ENCODE measurements at places on chromosomes 16 and 17.

DNA sequence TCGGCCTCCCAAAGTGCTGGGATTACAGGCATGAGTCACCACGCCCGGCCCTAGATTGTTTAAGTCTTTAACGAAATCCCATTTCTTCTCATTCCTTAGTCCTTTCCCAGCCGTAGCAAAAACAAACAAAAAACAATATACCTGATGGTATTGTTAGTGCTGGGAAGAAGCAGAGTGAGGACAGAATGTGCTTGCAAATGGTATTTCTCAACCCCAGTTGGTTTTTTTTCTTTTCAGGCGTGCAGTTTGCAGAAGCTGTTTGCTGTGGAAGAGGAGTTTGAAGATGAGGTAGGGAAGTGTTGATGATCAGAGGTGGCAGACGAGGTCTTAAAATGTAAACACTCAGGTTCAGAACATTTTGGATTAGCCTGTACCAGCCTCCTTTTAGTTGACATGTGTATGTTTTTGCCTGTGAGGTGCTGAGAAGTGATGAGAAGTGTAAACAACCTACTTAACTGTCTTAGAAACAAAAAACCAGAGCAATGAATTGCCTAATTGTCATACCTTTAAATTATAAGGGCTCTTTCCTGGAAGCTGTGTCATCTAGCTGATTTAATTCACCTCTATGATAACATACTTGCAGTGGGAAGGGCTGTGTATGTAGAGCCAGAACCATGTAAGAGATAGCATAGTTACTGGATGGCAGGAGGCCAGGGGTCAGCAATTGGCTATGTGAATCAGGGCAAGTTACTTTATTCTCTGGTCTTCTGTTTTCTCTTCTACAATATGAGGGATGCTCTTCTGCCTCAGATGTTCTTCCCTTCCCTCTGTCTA lies 3.4 kb downstream of the HROB start:
- no peak for DNase-seq

DNA sequence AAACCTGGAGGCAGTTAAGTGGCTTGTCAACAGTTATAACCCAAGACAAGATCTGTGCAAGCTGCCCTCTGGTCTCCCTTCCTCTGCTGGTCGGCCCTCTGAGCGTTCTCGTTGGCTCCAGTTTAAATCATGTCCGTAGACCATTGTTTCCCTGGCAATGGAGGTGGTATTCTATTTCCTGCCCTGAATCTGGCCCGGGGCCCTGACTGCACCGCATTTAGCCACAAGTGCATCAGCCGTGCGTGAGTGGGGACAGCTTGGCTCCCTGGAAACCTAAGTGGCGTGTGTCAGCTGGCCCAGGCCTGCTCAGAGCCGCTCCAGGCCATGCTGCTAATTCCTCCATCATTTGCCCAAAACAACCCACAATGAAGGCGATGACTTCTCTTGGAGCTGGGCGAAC lies 15.0 kb upstream of the MYLK3 start:
- DNase-seq: no peak

DNA sequence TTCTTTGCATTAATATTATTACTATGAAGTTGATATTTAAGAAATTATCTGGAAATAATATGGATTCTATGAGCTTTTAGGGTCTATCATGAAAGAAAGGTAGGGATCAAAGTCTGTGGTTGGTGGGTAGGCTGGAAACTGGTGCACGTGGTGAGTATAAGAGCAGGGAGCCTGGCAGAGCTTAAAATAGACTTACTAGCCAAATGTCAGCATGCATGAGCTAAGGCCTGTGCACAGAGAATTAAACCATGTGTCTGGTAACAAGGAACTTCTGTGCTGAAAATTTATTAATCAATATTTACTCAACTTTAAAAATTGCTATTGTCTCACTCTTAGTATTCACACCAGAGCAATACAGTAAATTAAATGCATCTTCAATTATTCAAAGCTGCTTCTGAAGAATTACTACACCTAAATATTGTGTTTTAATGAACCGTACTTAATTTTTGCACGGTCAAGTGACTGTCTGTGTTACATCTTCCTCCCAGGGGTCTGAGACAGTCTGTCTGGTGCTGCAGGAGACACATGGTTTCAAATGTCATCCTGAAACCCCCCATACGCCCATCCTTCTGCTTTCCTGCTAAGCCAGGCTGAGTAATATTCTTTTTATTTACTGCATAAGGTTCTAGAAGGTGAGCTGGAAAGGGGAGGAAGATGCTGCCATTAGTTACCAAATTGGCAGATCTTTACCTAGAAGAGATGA lies 161.0 kb upstream of the NLRP1 start:
- no peak for DNase-seq

GRCh38 chr16:30947859-30948666 lies 805 bp upstream of the ORAI3 start:
- no peak for DNase-seq

DNA sequence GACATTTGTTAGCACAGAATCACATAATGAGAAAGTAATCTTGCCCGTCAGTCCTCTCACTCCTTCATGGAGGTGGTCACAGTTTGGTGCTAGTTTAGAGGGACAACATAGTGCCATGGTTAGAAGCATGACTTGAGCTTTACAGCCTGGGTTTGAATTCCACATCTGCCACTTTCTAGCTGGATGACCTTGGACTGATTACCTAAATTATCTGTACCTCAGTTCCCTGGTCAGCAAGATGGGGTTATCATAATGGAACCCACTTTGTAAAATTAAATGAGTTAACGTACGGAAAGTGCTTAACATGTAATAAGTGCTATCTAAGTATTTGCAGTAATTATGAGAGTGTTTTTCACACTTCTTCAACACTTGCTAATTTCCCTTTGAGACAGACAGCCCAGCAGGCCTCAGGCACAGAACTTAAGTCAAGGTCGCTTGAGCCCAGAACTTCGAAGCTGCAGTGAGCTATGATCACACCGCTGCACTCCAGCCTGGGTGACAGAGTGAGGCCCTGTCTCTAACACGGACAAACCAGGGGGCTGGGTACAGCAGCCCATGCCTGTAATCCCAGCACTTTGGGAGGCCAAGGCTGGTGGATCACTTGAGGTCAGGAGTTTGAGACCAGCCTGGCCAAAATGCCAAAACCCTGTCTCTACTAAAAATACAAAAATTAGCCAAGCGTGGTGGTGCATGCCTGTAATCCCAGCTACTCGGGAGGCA lies 7.1 kb downstream of the VWA3A start:
- no peak for DNase-seq

DNA sequence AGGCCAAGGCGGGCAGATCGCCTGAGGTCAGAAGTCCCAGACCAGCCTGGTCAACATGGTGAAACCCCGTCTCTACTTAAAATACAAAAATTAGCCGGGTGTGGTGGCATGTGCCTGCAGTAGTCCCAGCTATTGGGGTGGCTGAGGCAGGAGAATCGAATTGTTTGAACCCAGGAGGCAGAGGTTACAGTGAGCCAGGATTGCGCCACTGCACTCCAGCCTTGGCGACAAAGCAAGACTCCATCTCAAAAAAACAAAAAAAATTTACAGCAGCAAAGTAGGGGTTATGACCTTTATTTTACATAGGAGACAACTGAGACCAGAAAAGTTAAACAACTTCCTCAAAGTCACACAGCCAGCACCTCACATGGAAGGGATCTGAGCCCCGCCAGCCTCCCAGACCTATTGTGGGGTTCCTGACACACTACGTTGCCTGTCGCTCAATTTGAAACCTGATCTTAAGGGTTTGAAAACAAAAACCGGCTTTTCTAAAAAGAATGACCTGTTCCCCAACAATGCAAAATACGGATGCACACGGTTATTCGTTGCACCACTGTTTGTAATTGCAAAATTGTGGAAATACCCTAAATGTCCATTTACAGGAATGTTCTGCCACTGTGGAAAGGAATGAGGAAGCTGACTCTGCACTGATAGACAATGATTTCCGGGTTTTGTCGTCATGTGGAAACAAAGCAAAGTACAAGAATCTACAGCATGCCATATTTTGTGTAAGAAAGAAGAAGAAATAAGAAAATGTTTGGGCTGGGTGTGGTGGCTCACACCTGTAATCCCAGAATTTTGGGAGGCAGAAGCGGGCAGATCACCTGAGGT lies 77.2 kb downstream of the CNGB1 start:
- no peak for DNase-seq

- DNase-seq: no peak
Measured at GRCh38 chr17:7177191-7177953, 1.8 kb downstream of the ASGR1 start.

- no peak for DNase-seq
Measured at GRCh38 chr16:2155977-2156848, 631 bp downstream of the TRAF7 start.

DNA sequence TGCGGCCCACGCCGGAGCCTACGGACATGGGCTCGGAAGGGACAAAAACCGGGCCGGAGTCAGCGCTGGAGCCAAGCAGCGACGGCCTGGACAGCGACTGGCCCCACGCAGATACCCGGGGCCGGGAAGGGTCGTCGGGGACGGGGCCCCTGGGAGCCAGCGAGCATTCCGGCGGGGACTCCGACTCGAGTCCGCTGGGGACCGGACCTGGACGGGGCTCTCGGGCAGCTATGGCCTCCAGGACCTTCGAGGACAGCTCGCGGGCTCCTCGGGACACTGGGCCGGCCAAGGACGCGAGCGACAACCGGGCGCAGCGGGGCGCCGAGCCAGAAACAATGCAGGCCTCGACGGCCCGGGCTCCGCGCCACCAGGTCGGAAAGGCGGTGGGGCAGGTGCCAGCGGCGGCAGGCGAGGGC lies 1.0 kb downstream of the MYO15B start:
- no peak for DNase-seq

- DNase-seq: no peak
Measured at GRCh38 chr16:24747441-24747840, 18.0 kb downstream of the TNRC6A start.

DNA sequence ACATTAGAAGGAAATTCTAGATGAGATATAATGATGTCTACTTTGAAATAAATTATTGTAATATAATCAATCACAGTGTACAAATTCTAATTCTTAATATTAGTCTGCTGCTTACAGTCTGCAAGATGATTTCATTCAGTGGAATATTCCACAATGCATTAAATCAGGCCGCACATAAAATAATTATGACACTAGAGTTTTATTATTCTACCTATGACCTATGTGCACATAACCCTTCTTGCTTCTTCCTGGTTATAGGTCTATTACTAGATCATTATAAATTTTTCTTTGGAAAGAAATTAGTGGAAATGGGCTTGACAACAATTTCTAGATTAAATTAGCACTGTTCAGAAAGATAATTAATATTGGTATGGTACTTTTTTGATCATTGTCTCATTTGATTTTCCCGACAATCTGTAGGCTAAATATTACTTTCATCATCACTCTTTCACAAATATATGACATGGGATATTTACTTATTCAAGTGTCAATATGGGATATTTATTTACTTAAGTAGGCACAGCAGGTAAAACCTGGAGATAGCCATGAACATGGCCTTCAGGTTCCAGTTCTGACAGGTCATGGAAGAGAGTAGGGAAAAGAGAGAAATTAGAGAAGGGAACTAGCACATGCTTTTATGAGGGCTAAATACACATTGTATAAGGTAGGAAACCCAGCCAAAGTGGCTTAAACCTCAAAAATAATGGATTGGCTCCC lies 476.4 kb downstream of the TOX3 start:
- DNase-seq: no peak

DNA sequence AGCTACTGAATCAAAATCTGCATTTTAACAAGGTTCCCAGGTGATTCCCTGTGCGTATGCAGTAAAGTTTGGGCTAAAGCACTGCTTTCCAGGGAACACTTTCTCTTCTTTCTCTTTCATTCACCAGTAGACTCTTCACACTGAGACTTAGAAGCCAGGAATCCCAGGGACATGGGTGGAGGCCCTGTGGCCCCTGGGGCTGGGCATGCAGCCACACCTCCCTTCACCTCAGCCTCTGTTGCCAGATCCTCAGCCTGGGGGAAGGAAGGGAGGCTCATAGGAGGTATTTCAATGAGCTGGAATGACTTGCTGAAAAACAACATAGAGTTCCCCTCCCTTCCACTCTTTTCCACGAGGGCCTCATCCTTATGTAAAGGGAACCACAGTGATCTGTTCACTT lies 1.2 kb downstream of the G6PC3 start:
- DNase-seq: no peak

GRCh38 chr17:21517538-21518293 lies 141.6 kb downstream of the KCNJ12 start:
- DNase-seq: no peak

GRCh38 chr17:81405411-81405872 lies 10.2 kb downstream of the BAHCC1 start:
- no peak for DNase-seq

- no peak for DNase-seq
Measured at GRCh38 chr17:73231395-73231794, 30.3 kb downstream of the CPSF4L start.

- no peak for DNase-seq
Measured at GRCh38 chr17:41812381-41813151, at the start of gene FKBP10. FKBP10 (plus strand) TSS chr17:41813004; CDS start chr17:41813035, 31 bp downstream.

DNA sequence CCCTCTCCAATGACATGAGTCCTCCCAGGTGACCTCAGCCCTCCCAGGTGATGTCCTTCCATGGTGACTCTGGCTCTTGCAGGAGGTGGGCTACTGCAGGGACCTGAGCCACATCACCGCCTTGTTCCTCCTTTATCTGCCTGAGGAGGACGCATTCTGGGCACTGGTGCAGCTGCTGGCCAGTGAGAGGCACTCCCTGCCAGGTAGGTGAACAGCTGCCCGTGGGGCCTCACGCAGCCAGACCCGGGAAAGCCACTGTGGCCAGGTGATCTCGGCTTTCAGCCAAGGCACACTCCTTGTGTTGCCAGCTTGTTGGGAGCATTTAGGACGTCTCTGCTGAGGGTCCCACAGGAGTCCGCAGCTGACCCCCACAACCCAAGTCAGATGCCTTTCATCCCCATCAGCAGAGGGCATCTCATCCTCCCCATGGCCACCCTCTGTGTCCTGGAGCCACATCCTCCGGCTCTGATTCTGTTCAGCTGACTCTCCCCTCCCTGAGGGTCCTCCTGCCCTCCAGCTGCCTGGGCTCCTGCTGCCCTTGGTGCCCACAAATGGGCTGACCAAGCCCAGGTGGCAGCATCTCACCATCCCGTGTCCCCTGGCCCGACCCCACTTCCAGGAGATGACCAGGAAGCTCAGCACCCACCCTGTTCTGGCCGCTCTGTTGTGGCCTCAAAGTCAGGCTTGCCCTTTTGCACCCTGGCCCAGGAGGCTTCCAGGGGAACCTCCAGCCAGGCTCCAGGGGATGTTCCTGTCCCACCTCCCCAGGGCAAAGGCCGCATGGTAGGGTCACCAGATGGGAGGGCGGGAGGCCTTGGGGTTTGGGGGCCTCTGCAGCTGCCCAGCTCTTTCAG lies 20.1 kb downstream of the USP6 start:
- no peak for DNase-seq

DNA sequence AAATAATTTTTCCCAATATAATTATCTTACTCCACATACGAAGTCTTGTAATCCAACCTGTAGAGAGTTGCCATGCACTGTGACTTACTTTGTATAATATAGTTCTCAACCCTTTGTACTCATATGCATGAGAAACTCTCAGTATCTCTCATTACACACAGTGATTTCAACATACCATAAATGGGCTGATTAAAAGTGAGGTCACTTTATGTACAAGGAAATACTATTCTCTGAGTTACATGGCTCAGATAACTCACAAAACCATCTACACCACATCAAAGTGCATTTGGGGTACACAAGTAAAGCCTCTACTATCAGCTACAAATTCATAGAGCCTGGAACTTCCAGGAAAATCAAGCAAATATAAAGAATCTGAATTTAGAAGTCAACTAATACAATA lies 27.9 kb downstream of the SLFN12 start:
- DNase-seq: no peak

- DNase-seq: no peak
Measured at GRCh38 chr17:1376061-1376460, 24.0 kb downstream of the YWHAE start.

GRCh38 chr16:78509965-78510364 lies 410.5 kb downstream of the WWOX start:
- no peak for DNase-seq
